ENCODE measurements at places on chromosomes 2 and 18.

GRCh38 chr2:194087089-194087958 lies 1569.7 kb upstream of the SLC39A10 start:
- no peak for DNase-seq

GRCh38 chr2:227036527-227036926 lies 127.5 kb downstream of the COL4A4 start:
- no peak for DNase-seq

- DNase-seq: no peak
These were observed 23.5 kb upstream of the TMEM178A start for GRCh38 chr2:39642051-39642718.

- no peak for DNase-seq
These were observed 825.5 kb upstream of the NXPH2 start for GRCh38 chr2:139605668-139606067.

- no peak for DNase-seq
These were observed 94.2 kb upstream of the STPG4 start for GRCh38 chr2:47249157-47249900.

- DNase-seq: no peak
These were observed 76.7 kb upstream of the SESTD1 start for GRCh38 chr2:179341152-179341866.

GRCh38 chr2:20797096-20797495 lies 25.8 kb downstream of the LDAH start:
- DNase-seq: no peak

- no peak for DNase-seq
These were observed 29.6 kb downstream of the MRPS5 start for GRCh38 chr2:95091885-95092555.

DNA sequence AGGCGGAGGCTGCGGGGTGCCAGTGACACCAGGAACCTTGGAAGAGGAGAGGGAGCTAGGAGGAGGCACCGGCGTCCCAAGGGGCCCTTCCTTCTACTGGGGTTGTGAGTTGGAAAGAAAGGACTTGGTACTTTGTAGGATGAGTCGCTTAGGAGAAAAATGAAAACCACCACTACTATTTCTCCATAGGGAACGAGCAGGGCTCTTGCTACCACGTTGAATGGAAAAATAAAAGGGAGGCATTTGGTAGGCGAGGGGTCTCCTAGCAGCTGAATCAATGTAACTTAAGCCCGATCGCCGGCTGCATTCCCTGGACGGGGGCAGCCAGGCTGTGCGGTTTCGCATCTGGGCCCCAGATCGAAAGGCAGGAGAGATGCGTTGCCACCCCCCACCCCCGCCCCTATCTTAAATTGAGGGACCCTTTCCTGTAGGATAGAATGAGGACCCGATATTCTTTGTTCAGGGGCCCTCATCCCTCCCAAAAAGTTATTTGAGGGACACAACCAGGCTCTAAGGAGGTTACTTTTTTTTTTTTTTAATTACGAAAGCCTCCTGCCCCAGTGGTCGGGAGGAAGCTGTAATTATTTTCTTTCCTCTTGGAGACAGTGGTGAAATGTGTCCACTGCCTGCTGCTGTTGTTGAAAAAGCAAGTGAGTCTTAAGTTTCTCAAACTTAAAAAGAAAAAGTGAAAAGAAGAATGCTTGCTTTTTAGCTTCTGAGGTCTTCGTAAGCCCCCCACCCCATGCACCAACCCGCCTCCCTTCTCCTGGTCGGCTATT lies 1.3 kb downstream of the IGFBP2 start:
- DNase-seq: no peak

- no peak for DNase-seq
These were observed 48.2 kb downstream of the IL1RL2 start for GRCh38 chr2:102235042-102235473.

GRCh38 chr18:74292541-74292858 lies 737 bp upstream of the CYB5A start:
- DNase-seq: no peak

GRCh38 chr2:143955401-143956065 lies 564.4 kb downstream of the ZEB2 start:
- no peak for DNase-seq

GRCh38 chr18:8001711-8002301 lies 434.7 kb downstream of the PTPRM start:
- DNase-seq: no peak

DNA sequence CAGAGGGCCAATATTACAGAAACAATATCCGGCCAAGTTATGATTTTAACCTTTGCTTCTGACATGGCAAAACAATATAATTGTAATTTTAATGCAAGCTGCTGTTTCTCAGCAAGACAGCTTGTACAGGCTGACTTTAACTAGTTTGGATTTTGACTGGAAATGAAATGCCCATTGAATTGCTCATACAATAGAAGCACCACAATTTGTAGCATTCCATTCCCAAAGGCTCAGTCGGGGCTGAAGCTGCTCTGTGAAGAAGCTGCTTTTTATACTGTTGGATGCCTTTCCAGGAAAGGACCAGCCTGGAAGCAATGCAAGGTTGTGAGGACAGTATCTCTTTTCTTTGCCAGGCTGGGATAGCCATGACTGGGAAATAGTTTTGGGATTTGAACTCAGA lies 677.0 kb upstream of the FANCL start:
- DNase-seq: no peak

DNA sequence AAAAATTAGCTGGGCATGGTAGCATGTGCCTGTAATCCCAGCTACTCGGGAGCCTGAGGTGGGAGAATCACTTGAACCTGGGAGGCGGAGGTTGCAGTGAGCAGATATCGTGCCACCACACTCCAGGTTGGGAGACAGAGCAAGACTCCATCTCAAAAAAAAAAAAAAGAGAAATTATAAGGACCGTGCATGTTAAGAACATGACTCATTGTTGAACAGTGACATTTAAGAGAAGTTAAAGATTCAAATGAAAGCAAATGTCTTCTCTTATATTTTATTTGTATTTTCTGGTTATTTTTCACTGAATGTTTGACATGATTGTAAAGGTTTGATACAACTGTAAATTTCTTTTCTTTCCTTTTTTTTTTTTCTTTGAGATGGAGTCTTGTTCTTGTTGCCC lies 69.6 kb downstream of the APLF start:
- no peak for DNase-seq

DNA sequence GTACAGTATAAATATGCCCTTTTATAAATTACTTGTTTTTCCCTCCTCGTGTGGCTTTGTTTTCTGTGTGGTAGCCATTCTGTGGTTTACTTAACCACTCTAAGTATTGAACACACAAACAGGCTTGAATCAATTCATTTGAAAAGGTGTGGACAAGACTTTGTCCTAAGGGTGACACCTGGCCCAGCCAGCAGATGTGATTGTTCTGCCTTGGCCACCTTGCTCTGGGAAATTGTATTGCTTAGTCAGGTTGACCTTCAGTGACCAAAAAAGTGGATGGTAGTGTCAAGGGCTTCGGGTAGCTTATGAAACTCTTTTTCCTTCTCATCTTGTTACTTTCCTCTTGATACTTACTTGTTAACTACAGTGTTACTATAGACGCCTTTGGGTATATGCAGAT lies 61.9 kb downstream of the DGKD start:
- no peak for DNase-seq

- DNase-seq: no peak
These were observed 77.2 kb upstream of the TXNDC2 start for GRCh38 chr18:9808295-9809241.

DNA sequence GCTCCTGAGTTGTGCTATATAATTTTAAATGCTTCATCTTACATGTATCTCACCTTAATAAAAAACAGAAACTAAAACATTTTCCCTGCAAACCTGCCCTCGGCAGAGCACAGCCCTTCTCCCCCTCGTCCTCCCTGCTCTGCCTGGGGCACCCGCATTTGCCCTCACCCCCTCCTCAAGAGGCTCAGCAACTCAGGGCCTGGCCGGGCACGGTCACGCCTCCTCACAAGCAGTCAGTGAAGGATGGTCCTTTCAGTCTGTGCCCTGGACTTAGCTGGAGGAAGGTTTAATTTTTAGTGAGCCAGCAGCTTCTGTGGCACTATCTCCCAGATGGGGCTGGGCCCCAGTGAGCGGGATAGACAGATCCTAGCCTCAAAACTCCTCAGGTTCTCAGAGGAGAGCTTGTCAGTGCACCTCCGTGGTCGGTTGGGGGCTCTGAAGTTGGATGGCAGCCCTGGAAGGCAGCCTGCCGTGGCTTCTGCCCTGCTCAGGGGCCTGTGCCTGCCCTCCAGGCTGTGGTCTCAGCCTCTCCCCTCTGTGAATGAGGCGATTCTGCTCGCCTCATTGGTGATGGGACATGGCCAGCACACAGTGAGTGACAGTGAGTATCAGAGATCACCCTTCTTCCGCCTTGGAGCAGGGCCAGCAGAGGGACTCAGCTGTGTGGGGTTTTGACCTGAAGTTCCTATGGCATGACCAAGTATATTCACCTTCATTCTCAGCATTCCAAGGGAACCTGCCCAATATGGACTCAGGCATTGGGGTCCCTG lies 56.3 kb upstream of the AFF3 start:
- no peak for DNase-seq

DNA sequence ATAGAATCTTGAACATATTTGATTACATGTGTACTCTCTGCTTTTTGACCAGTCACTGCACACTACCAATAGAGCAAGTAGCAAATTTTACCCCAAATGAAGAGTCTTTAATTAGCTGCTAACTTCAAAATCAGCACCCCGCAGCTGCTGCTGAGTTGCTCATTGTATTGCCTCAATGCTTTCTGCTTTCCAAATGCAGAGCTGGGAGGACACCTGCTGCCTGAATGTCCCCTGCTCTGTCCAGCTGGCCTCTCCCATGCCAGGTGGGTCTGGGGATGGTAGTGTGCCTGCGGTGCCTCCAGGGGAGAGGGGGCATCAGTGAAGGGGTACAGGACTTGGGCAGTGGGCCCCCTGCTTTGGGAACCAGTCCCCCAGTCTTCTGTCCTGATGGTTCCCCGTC lies 184.8 kb downstream of the PRKCE start:
- no peak for DNase-seq

- DNase-seq: no peak
These were observed 19.5 kb upstream of the SLC9A4 start for GRCh38 chr2:102453501-102453900.

DNA sequence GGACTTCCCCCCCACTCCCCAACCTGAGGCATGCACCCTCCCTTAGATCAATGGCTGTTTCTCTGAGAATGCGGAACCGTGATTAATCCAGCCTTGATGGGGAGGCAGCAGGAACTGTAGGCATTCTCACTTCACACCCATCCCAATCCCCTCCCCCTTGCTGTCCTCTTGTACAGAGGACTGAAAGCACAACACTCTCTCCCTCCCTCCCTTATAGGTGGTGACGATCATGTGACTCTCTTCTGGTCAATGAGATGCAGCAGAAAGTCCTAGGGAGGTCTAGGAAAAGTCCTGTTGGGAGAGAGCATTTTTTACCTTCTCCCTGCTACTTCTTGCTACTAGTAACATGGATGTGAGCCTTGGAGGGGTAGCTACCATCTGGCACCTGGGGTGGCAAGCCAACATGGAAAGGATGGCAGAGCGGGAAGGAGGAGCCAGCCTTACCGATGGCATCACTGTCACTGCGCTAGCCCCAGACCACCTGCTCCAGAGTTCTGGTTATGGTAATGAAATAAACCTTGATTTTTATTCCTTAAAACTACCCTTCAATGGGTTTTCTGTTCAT lies 106.9 kb downstream of the MSH2 start:
- no peak for DNase-seq

DNA sequence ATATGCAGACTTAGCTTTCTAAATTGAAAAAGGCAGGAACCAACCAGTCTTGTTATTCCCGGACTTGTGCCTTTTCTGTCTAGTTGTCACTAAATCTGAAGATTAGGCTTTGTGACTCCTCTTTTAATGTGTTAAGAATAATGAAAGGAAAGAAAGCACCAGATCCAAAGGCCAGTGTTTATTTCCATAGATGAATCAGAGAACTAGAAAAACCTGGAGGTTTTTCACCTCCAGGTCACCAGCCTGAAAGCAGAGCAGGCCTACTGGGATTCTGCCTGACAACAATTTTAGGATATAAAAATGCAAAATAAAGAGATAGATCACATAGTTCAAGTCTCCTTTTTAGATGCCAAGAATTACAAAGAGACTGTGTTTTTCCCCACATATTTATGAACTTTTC lies 160.4 kb downstream of the GULP1 start:
- no peak for DNase-seq

GRCh38 chr2:203360833-203361430 lies 32.7 kb downstream of the ABI2 start:
- no peak for DNase-seq

DNA sequence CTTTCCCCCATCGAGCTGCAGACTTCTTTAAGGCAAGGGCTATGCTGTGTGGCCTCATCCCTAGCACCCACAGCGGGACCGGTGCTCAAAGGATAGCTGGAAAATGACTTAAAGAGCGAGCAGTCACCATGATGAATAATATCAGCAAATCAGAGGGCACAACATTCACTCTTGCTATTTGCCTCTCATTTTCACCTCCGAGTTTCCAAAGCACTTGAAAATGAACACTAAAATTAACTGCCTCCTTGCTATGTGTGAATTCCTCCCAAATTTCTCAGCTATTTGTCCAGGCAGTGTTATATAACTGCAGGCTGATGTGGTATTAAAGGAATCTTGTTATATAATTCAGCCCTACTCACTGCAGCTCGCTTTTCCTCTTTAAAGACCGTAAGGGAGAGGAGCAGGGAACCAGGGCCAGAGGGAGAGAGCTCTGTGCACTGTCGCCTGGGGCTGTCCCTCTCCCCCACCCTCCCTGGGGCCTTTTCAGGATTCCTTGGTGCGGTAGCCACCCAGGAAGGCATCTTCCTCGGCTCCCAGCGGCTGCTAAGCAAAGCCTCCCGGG lies 1.4 kb downstream of the CYS1 start:
- no peak for DNase-seq

- no peak for DNase-seq
These were observed 3.4 kb downstream of the SGPP2 start for GRCh38 chr2:222427646-222428301.

DNA sequence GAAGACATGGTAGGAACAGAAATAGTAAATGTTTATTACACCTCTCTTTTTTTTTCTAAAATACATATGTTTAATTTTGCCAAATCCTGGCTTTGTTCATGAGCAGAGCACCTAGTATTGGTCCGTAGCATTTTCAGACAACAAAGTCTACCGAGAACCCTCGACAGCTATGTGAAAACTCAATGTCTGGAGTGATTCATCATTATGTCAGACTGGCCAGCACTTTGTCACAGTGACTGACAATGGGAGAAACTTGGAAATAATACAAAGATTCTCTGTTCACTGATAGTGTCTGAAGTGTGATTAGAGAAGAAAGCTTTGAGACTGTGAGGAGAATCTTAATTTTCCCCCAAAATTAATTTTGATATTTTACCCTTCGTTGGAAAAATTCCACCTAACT lies 143.0 kb downstream of the HNMT start:
- DNase-seq: no peak
